Suprapubic skin (tissue), 4 donors: ENCODE measurements at places on chromosomes 5 and 9.
A peak's percentile ranks its signal among the peaks of the same experiment; 100 is the strongest.

- H3K4me3 ChIP-seq = no peak overlapping the region
- H3K4me1 ChIP-seq = no peaks in the 10 kb centered on the region
- DNase-seq = no peak
- H3K27ac ChIP-seq = no peak overlapping the region
- peaks cover 24% of the 10 kb centered on the region for H3K36me3 ChIP-seq
These were observed 168.8 kb downstream of the RAPGEF6 start for GRCh38 chr5:131466171-131466766.

GRCh38 chr9:113622600-113623400, 159.3 kb downstream of the RGS3 start:
- H3K4me1 ChIP-seq = peaks cover 34% of the 10 kb centered on the region
- DNase-seq = peak; percentile 46
- H3K36me3 ChIP-seq = no peaks in the 10 kb centered on the region
- no peak overlapping the region for H3K4me3 ChIP-seq
- no peaks in the 10 kb centered on the region for H3K27me3 ChIP-seq

DNA sequence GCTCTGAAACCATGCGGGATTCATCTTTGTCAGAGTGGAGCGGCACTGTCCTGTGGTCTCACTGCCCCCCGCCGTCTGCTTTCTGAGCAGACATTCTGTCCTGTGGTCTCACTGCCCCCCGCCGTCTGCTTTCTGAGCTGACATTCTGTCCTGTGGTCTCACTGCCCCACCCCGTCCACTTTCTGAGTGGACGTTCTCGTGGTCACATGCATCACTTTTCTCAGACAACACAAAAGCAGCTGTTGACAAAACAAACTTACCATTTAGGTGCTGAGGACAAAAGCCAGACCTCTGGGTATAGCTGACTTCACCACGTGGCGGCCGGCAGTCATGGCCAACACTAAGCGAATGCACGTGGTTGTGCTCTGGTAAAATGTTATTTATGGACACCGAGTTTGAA, 2.8 kb downstream of the LRRC14B start:
- peaks cover 16% of the 10 kb centered on the region for H3K4me1 ChIP-seq
- no peak overlapping the region for H3K4me3 ChIP-seq
- H3K27ac ChIP-seq = no peak overlapping the region

DNA sequence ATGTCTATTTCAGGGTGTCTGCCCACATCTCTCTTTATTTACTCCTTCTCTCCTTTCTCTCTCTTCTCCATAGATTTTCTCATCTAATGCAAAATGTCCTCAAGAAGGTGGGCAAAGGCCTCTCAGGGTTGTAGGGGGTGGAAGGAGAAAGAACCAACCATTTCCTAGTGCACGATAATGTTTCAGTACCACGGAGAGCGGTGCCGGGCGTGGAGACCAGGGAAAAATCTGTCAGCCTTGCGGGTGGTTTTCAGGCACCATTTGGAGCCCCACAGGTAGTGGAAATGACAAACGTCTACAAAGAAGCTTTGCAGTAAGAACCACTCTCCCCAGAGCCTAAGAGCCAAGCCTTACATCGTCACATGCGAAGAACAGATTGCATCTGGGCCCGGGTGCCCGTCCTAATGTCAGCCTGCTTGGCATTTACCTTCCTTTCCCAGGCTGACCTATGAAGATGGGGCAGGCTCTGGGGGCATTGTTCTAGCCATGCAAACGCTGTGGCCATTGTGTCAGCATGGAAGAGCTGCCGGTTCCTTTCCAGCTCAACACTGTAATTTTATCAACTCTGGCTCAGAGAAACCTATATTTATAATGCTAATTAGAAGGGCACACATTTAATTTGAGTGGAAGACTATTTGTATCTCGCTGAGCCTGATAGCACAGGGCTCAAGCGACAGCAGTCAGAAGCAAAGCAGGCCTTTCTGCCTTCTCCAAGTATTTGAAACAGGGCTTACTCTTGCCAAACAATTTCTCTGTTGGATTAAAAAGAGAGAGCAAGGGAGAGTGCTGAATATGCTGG, 430.1 kb upstream of the WWC1 start:
- no peak overlapping the region for H3K4me3 ChIP-seq
- no peak overlapping the region for H3K27ac ChIP-seq
- H3K27me3 ChIP-seq = no peaks in the 10 kb centered on the region
- no peak for DNase-seq

GRCh38 chr5:69225860-69226259, 8.8 kb upstream of the CDK7 start:
- H3K4me3 ChIP-seq = no peak overlapping the region
- no peak for DNase-seq
- no peaks in the 10 kb centered on the region for H3K4me1 ChIP-seq
- H3K27ac ChIP-seq = no peak overlapping the region
- peaks cover 40% of the 10 kb centered on the region for H3K36me3 ChIP-seq
- no peaks in the 10 kb centered on the region for H3K27me3 ChIP-seq

GRCh38 chr5:18037718-18038117, 403.5 kb downstream of the TAF11L14 start:
- DNase-seq = no peak
- no peak overlapping the region for H3K27ac ChIP-seq
- no peaks in the 10 kb centered on the region for H3K27me3 ChIP-seq
- H3K36me3 ChIP-seq = no peaks in the 10 kb centered on the region
- no peaks in the 10 kb centered on the region for H3K4me1 ChIP-seq

DNA sequence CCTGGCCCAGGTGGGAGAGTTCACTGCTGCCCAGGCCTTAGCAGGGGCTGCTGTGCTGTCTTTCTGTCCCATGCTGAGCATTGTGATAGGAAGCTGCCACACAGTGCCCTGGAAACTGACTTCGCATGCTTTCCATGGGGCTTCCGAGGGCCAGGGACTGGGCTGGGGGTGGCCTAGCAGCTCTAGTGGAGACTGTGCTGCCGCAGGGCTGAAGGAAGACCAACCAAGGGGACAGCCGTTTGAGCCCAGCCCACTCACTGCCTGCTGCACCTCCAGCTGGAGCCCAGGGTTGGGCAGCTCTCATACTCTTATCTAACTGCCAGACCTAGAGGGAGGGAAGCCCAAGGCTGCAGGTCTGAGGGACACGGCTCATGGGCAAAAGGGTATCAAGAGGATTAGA, 79.2 kb downstream of the RGS3 start:
- peaks cover 6% of the 10 kb centered on the region for H3K4me1 ChIP-seq
- no peaks in the 10 kb centered on the region for H3K36me3 ChIP-seq
- H3K4me3 ChIP-seq = no peak overlapping the region
- no peak for DNase-seq
- H3K27ac ChIP-seq = no peak overlapping the region

- no peaks in the 10 kb centered on the region for H3K36me3 ChIP-seq
- H3K27ac ChIP-seq = no peak overlapping the region
- H3K27me3 ChIP-seq = peaks cover 100% of the 10 kb centered on the region
- H3K4me1 ChIP-seq = peaks cover 37% of the 10 kb centered on the region
- no peak overlapping the region for H3K4me3 ChIP-seq
These were observed 8.0 kb downstream of the LHX6 start for GRCh38 chr9:122220673-122221182.

DNA sequence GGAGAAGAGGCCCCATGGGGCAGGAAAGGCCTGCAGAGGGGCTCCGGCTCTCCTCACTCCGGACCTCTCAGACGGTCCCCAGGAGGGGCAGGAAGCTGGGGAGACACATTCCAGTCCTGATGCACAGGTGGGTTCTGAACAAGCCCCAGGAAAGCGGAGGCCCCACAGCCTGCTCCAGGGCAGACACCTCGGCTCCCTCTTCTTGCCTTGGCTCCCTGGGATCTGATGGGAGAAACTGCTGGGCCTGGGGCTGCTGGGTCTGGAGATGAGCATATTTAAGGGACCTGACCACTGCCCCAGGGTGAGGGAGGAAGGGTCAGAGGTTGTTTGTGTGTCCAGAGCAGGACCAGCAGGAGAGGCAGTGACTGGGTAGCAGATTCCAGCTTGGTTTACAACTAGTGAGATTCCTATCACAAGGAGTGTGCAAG, 1.2 kb downstream of the CORO2A start:
- H3K27ac ChIP-seq = no peak overlapping the region
- no peaks in the 10 kb centered on the region for H3K36me3 ChIP-seq
- DNase-seq = no peak
- peaks cover 18% of the 10 kb centered on the region for H3K4me1 ChIP-seq
- peak overlapping the region; percentile 79 for H3K4me3 ChIP-seq
- H3K27me3 ChIP-seq = no peaks in the 10 kb centered on the region

GRCh38 chr9:87725356-87725899, 491 bp upstream of the CTSL start:
- H3K4me1 ChIP-seq = peaks cover 23% of the 10 kb centered on the region
- H3K27me3 ChIP-seq = no peaks in the 10 kb centered on the region
